HT1080 (cell line): ENCODE measurements at places on chromosomes 3 and 15. TPM values are rescaled to one million over a fixed set of nuclear protein-coding genes. Genes with fewer than 3 reads are reported as not detected.

GABRB3 gene
- not detected in 2 replicates for total RNA-seq

CNTN4 gene
- total RNA-seq, result not detected in 2 replicates

ZNF662 gene
- total RNA-seq, result 0.40 TPM in 1 of 2 replicates, not detected in the other

CELF6 gene
- total RNA-seq, result 0.34 TPM in 1 of 2 replicates, not detected in the other

IQCF6 gene
- not detected in 2 replicates for total RNA-seq

MOBP gene
- not detected in 2 replicates for total RNA-seq

PLCH1 gene
- total RNA-seq, result 0.37 and 0.53 TPM in 2 replicates

GRCh38 chr3:17182166-17182565, 297.4 kb downstream of the PLCL2 start:
- no peak for DNase-seq

- no peak for DNase-seq
These were observed 22.7 kb upstream of the NIPA2 start for GRCh38 chr15:22815766-22816165.

DNA sequence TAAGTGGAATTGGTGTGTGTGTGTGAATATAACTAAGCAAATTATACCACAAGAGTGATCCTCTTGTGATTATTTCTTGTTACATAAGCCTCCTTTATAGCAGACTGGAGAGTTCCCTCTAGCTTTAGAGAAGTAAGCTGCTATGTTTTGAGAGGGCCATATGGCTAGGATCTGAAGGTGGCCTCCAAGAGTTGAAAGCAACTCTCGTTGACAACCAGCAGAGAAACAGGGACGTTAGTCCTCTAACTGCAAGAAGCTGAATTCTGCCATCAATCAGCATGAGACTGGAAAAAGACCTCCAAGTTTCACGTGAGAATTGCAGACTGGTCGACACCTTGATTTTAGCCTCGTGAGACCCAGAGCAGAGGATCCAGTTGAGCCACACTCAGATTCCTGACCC, 278.5 kb upstream of the ZNF717 start:
- DNase-seq, result no peak

GRCh38 chr3:113825090-113825489, 13.5 kb upstream of the GRAMD1C start:
- peak; percentile 58 for DNase-seq

DNA sequence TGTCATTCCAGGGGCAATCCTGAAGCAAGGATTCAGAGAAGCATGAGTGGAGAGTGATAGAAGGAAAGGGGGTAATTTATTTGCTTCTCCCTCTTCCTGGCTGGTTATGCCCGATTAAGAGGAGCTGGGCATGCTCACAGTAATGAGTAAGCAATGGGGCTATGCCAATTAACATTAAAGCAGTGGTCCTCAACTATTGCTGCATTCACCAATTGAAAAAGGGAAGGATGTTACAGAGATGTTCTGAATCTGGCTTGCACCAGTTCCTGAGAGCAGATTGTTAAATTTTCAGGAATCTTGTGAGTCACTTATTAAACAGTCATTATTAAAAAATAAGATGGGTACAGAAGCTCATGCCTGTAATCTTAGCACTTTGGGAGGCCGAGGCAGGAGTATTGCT, 85.9 kb upstream of the ZBTB20 start:
- peak; percentile 38 for DNase-seq

GRCh38 chr3:58334013-58334321, 1.3 kb downstream of the PXK start:
- DNase-seq, result no peak

DNA sequence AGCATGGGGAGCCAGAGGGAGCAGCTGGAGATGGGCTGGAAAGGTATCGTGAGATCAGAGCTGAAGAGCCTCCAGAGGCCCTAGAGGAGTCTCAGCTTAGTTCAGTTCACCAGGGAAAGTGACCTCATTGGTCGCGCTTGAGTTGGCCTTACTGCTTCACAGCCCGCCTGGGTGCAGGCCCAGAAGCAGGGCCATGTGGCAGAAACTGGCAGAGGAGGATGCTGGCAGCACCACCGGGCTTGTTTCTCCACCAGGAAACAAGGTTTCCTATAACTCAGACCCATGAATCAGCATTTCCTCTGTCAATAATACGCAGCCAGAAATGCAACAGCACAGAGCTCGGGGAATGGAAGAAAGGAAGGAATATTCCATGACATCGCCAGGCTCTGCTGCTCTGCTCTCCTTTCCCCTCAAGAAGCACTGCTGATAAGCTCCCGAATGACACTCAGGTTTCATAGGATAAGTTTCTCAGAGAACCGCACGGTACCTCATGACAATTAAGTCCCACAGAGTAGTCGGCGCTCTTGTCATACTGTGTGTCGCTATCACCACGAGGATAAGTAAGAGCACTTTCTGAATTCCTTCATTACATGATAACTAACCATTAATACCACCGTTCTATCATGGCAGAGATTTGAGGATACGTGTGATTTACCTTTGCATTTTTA, 147.1 kb upstream of the LPP start:
- peak; percentile 80 for DNase-seq

GRCh38 chr3:9615003-9615628, 34.2 kb upstream of the MTMR14 start:
- DNase-seq, result no peak

GRCh38 chr3:163684651-163685050, 1393.6 kb downstream of the SI start:
- DNase-seq, result no peak

- peak; percentile 82 for DNase-seq
These were observed 161.2 kb downstream of the ALCAM start for GRCh38 chr3:105527949-105528348.

DNA sequence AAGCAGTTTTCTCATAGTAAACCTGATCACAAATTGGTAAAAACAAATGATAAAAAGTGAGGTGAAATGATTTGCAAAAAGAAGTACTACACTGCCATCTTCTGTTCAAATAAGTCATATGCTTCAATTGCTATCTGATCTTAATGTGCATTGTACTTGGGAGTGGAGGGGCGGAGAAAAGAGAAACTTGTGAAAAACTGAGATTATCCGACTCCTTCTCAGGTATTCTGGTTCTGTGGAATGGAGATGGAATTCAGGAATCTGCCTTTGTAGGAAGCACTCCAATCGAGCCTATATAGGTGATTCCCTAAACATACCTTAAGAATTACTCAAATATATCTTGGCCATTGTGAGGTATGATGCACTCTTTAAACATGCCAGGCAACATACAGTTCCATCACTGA, 180.6 kb downstream of the CHL1 start:
- peak; percentile 60 for DNase-seq

- no peak for DNase-seq
These were observed 89.4 kb upstream of the ICE2 start for GRCh38 chr15:60568301-60568742.
